Right lobe of liver (tissue), 6 donors: ENCODE measurements at places on chromosomes 6 and 20. TPM values are rescaled to one million over a fixed set of nuclear protein-coding genes. Genes with fewer than 3 reads are reported as not detected.

Gene CSTF1
- total RNA-seq: 20.3 TPM

DNA sequence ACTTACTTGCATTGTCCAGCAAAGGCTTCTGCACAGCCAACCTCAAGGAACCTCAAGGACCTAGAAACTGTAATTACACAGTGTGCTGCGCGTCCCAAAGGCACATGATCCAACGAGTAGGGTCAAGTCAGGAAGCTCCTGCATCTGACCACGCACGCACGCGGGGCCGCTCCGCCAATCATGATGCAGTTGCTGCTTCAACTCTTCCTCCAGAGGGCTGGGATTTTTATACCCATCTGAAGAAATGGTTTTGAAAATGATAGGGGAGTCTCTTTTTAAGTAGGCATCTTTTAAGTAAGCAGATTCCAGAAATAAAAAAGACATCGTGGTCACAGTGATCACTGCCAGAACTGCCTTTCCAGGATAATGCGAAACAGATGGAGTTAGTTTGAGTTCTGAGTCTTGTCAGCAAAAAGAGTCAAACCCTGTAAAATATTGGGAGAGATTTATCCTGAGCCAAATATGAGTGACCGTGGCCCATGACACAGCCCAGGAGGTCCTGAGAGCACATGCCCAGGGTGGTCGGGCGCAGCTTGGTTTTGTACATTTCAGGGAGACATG, 34.0 kb downstream of the KIF25 start:
- no peaks in the 10 kb centered on the region for H3K4me1 ChIP-seq
- peak overlapping the region; percentile 40 for H3K27ac ChIP-seq
- DNase-seq: no peak
- H3K36me3 ChIP-seq: no peaks in the 10 kb centered on the region

Gene ABHD16B
- total RNA-seq: not detected

DNA sequence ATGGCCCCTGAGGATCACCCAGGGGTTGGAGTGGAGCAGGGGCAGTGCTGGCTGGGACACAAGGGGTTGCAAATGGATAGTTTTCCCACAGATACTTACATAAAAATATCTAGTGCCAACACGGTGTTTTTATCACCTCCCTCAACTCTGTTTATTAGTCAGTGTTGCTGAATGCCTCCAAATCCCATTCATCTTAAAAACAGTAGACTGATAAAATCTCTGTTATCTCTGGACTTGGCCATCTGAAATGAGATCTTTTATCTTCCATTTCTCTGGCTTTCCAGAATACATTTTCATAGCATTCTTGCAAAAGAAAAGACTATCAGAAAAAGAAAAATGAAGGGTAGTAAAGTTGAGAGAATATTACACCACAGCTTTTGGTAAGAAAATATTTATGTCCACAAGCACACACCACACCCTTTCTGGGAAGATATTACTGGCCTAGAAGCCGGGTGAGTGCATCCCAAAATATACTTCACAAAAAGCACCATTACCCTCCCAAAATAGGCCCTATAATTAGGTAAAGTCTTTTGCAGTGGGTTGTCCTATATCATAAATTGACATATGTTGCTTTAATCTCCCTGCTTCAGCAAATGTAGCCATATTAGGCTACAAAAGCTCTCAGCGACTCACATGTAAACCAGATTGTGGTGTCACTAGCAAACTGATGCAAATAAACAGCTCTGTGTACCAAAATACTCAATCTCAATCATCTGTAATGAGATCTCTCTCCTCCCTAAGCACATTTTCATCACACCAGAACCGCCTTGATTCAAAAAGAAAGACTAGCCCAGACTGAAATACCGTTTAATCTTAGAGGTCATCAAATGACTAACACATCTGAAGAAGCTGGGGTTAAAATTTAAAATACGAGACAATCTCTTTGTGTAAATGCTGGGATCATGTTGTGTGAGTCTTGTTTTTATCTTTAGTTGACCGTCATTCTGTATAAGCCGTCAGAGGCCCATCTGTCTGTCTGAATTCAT, 96.7 kb downstream of the FYN start:
- no peak overlapping the region for H3K27ac ChIP-seq
- H3K4me3 ChIP-seq: no peak overlapping the region
- H3K36me3 ChIP-seq: no peaks in the 10 kb centered on the region
- no peaks in the 10 kb centered on the region for H3K27me3 ChIP-seq
